ENCODE measurements at places on chromosomes 13 and 19.

GRCh38 chr19:45059258-45059965, 16.9 kb downstream of the ZNF296 start:
- peak; percentile 64 for DNase-seq

DNA sequence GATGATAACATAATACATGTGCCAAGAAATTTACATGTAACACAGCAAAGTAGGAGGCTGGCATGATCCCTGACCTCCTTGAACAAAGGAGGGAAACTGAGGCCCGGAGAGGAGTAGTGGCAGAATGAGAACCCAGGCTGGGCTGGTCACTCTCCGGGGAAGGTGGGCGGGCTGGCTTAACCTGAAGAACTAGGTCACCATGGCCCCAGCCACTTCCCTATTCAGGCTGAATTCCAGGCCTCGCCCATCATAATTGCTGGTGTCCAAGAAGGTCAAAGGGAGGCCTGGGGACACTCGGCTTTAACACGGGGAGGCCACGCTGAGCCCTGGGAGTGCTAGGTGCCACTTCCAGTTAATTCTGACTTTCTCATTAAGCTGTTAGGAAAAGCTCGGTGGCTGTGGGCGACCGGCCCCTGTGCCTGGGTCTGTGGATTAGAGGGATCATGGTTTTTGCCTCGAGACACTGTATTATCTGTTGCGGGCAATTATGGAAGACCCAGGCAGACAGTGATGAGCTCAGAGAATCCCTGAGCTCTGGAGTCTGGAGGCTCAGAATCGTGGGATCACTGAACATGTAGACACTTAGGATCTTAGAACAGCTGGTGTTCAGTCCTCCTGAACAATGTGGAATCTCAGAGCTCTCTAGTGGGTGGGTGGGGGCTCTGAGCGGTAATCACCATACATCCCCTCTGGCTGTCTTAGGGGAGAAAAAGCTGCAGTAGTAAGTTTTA, 5.0 kb upstream of the TINCR start:
- DNase-seq, result no peak

GRCh38 chr19:16594131-16594586, 21.9 kb upstream of the SLC35E1 start:
- DNase-seq, result no peak

- no peak for DNase-seq
Measured at GRCh38 chr19:2329149-2329478, 630 bp downstream of the SPPL2B start.

DNA sequence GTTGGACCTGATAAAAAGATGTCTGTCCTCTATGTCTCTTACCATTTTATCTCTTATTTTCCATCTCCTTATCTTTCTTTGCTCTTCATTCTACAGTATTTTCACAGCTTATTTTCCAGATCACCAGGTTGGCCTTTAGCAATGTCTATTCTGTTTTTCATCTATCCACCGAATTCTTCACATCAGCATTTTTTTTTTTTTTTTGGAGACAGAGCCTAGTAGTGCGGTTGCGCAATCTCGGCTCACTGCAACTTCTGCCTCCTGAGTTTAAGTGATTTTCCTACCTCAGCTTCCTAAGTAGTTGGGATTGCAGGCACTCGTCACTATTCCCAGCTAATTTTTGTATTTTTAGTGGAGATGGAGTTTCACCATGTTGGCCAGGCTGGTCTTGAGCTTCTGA, 49.0 kb downstream of the DNAJC15 start:
- DNase-seq, result no peak

DNA sequence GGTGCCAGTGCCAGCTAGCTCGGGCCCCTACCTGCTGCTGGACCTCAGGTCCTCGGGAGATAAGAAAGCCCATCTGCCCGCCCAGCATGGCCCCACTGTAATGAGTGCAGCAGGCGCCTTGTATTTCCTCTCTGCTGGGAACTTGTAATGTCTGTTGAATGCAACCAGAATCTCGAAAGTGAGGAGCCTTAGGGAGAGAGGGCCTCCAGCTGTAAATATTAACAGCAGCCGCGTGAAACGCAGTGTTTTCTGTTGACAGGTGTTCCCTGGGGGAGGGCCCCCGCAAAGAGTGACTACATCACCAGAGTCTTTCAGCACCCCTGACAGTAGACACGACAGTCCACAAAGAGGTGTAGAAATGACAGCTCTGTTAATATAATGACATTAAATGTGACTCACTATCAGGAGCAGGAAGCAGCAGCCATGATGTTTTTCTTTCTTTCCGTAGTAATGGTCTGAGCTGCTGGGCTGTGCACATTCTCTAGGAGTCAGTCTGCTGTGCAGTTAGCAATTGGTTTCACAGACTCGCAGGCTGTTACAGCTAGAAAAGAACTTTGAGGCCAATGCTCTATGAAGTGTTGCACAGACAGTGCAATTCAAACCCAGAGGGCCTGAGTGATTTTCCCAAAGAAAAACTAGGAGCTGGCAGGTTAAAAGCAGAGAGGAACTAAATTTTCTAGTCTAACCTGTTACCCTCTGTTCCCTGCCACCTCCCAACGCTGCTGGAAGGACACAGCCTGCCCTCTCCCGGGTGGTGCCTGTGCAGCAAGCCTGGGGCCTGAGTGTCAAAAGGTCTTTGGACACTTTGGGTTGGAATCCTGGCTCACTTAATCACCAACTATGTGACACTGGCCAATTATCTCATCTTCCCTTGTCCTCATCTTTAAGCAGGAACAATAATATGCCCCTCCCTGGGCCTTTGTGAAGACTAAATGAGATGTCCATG, 58.6 kb upstream of the WASF3 start:
- DNase-seq, result no peak

DNA sequence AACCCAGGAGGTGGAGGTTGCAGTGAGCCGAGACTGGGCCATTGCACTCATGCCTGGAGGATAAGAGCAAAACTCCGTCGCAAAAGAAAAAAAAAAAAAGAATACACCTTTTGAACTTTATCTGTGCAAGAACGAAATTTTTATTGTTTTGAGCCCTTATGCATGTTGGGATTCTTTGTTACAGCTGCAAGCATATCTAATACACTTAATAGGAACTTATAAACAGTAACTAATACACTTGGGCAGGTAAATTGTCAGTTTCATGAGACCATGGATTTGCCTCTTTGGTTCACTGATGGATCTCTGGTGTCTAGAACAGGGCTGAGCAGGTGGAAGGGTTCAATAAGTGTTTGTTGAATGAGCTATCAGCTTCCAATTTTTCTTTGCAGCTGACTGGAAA, 108.1 kb downstream of the CACNA1A start:
- DNase-seq, result no peak

DNA sequence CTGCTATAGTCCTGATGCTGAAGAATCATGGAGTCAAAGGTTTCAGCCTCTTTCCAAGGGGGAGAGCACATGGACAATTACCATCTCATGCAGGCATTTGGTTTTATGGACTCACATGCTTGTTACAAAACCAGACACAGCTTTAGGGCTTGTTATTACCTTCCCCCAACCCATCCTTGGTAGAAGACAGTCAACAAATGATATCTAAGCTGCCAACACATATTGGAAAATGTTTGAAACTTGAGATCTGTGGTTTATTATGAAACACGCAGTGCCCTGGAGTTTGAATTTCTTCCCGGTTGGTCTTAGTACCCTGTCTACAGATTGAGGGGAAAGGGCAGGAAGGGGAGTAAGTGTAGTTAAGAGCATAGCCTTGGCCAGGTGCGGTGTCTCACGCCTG, 12.5 kb upstream of the CYP2A6 start:
- DNase-seq, result no peak

DNA sequence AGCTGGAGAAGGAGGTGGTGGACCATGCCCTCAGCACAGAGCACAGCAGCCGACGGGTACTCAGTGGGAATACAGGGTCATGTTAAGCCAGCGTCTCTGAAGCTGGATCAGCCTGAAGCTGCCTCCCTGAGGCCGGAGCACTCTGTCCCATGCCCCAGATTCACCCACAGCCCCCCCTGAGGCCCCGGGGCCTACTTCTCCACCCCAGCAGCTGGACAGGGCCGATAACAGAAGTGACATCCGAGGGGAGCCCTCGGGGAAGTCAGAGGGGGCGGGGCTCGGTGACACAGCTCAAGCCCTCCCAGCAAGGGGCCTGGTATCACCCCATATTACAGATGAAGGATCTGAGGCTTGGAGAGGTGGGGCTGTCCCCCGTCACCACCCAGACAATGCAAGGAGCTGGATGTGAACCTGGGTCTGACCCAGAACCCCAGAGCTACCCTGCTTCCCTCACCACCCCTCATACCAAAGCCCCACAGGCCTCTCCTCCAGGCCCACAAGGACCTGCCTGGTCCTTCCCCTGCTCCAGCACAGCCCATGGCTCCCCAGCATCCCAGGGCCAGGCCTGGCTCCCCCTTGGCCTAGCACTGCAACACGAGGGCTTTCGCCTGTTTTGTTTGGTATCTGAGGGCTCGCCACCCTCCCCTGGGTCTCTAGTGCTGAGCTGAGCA, 5.7 kb downstream of the R3HDM4 start:
- no peak for DNase-seq

Measured in NCI-H2107 (cell line).